ENCODE measurements at places on chromosomes 5 and 9.

DNA sequence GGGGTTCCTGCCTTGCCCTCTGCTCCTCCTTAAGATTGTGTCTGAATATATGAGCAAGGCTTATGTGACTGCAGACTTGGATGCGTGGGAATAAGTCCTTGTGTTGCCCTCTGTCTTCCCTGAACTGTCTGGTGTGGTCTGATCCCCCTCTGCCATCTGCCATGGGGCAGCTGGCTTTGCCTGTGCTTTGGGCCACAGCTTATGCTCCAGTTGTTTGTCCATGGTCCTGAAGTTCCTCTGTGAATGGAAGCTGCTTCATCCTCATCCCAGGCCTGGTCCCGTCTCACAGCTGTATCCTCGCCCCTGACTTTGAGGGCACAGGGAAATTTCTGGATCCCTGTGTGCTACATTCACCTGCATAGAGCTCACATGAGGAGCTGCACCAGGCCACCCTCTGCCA, 14.7 kb downstream of the IL31RA start:
- peak; percentile 23 for DNase-seq

- no peak for DNase-seq
Measured at GRCh38 chr9:134913713-134914500, 3.8 kb downstream of the FCN1 start.

DNA sequence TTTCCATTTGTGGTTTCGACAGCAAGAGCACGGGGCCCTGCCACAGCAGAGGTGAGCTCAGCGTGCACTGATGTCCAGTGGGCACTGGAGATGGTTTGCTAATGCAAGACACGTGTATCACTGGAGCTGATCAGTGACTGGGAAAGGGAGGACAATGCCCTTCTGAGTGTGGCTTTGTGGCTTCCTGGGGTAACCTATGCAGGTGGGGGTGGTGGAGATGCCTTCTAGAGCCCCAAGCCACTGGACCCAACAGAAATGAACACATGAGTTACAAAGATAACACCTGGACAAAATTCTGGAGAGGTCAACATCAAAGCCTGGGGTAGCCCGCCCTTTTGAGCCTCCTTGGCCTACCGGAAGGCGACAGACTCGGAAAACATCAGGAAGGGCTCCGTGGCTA, 261.3 kb downstream of the CRB2 start:
- DNase-seq = no peak

DNA sequence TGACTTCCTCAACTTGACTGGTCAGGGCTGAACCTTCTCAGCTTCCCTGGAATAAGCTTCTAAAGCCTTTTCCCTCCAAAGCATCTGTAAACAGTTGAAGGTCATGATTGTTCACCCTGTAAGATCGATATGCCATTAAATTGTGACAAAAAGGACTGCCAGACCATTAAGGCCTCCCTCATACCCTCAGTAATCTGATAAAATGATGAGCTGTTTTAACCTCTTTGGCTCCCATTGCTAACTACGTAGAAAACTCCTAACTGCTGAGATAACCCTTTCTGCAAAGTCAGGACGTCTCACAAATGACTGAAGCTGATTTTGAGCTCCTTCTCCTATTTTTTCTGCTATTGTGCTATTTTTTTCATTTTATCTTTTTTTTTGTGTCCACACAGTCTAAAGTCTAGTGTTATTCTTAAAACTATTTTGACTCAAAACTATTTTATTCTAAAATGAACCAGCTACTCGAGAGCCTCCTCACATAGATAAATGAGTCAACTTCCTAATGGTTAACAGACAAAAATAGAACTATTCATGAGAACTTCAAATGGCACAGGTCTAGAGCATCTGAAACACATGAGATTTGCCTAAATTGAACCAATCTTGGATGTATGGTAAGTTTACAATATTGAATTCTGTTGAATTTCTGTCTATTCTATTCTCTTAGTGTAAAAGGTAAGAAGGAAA, 395.6 kb upstream of the TLE4 start:
- no peak for DNase-seq

DNA sequence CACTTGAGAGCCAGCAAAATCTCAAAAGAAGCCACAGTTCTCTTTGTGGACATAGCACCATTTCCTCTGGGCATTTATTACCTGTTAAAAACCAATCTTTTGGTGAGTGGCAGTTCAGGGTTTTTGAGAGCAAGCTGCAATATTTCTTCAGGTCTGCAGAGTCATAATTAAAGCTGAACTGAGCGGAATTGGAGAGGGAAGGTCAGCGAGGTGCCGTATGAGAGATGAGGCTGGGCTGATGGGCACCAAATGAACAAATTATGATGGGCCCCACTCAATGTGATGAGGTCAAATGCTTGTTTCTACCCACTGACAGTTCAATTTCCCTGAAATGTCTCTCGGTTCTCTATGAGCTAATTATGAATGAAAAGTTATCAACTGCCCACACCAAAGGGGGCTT, 231.9 kb downstream of the AP3B1 start:
- DNase-seq = no peak

DNA sequence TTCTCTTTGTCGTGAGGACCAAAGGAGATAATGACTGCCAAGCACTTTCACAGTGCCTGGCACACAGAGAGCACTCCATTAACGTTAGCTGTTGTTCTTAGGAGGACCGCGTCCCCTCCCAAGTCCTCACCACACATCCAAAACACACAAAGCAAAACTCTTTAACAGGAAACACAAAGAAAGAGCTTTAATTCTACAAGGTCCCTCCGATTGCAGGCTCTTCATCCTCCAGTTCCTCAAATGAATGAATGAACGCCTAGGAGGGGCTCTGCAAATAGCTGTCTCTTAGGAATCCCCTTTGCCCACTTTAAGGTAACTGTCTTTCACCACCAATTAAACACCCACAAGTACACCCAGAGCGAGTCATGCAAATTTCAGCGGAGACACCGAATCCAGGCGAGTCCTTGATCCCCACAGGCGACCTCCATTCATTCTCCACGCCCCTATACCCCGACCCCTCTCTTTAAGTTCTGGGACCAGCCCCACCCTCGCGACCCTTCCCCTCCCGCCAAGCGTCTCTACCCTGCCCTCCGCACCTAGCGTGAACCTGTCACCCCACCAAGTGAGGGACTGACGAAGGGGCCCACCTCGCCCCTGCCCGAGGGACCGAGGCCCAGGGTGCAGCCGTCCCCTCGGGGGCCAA, 644 bp downstream of the TSC1 start:
- DNase-seq = no peak

DNA sequence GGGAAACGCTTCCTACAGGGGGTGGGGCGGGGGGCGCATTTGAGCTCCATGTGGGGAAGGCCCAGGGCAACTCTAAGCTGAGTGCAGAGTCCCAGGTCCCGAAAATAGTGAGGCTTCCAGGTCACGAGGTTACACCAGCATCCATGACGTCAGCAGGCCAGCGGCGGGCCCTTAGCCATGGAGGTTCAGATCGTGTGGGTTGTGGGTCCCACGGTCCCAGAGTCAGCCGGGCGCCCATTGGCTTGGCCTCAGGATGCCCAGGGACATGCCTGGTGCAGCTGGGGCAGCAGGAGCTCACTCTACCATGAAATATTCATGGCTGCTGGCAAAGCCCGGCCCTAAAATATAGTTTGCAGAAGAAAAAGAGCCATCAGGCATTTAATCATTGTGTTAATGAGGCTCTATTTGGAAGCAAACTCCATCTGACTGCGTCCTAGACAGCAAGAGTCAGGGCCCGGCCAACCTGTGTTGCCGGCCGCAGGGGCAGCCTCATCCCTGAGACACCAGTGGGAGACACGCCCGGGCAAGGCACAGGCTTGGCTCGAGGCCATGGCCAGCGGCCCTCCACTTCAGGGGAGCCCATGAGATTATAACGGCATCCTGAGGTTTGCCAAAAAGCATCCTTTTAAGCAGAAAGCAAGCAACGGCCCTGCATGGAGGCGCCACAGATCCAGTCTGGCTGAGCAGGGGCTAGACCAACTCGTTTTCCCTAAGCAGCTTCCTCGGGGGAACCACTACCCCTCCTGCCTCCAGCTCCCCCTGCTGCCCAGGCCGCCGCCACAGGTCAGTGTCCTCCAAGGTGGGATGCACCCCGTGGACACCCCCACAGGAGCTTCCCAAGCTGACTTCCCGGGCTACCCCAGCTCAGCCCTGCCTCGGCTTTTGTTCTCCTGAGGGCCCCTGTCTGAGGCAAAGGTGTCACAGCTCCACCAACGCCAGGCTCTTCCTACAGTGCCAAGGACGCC, 108.9 kb upstream of the PPP1R26 start:
- DNase-seq = no peak

- DNase-seq = no peak
Measured at GRCh38 chr5:138489683-138490061, 24.4 kb downstream of the EGR1 start.

DNA sequence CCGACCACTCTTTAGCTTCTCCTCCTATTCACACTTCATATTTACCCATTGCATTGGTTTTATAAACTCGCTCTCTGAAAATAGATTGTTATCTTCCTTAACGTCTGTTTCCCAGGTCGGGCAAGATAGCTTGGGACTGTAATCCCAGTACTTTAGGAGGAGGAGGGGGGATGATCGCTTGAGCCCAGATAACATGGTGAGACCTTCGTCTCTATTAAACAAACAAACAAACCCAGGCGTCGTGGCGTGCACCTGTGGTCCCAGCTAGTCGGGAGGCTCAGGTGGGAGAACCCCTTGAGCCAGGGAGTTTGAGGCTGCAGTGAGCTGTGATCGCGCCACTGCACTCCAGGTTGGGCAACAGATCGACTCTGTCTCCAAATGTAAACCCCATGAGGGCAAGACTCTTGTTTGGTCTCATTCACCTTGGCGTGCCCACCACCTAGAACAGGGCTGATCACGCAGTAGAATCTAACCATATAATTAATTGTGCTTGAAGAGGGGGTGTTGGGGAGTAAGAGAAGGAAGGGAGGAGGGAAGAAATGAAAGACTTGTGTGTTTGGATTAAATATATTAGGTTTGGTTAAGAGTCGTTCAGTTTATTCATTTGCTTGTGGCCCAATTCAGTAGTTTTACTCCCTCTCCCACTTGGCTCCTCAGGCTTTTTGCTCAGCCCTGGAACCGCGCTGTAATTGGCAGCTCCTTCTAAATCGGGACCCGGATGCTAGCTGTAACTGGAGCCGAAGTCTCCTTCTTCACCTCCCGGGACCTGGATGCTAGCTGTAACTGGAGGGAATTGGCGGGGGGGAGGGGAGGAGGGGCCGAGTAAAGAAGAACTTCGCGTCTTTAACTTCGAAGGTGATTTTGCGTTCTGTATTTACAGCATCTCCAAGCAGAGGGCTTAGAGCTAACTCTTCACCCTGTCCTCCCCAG, 24.9 kb downstream of the CDKN2A start:
- DNase-seq = peak; percentile 53

DNA sequence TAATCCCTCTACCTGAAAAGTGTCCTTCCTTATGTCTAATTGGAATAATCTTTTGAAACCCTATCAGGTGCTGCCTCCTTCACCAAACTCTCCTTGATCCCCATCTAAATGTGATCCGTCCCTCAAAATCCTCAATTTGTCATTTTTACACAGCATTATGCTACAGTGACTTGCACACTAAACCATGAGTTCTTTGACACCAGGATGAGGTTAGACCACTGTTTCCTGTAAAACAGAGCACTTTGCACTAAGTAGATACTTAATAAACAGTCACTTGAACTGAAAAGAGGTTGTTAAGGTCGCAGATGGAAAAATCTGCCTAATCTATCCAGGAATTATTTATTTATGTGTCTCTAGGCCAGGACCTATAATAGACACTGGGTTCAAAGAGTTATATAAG, 44.2 kb upstream of the TLX3 start:
- no peak for DNase-seq

DNA sequence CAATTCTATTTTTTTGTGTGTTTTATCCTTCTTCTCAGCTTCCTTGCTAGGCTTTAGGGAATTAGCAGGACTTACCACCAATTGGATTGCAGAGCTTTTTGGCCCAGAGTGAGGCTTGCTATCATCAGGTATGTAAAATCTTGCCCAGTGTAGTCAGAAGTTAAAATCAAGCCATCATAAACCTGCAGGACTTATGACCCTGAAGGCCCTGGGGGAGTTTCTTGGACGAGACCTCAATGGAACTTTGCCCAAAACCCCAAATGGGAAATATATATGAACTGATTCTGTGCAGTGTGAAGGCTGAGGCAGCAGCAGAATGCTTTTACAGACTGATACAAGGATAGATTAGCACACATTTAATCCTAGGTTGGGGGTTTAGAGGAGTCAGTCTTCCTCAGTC, 287.0 kb downstream of the SH3GL2 start:
- no peak for DNase-seq

DNA sequence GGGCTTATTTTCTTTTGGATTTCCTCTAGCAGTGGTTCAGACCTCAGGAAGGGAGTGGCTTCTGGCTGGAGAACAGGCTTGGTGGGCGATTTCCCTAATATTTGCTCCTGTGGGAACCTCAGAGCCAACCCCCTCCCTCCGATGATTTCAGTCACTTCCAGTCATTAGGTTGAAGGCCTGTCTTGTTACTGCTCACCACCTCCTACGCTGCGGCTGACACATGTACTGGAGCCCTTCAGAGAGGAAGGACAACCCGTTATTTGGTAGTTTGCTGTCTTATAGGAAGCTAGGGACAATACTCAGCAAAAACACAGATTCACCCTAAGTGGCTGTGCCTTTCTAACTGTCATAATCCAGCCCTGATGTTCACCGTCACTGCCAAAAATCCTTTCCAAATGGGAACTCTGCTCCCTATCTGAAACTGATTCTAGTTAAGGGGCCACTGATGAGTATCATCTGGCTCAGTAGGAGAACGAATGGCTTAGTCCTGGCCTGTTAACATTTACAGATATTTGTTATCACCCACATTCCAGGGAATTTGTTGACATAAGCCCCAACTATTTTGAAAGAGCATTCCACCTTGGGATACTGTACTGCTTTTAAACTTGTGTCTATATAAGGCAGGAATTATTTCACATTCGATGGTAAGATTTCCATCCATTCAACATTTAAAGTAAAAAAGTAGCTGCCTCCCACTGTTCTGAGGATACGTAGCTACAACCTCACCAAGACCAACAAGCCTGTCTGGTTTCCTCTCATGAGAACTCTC, 29.3 kb upstream of the ANKH start:
- DNase-seq = peak; percentile 62

DNA sequence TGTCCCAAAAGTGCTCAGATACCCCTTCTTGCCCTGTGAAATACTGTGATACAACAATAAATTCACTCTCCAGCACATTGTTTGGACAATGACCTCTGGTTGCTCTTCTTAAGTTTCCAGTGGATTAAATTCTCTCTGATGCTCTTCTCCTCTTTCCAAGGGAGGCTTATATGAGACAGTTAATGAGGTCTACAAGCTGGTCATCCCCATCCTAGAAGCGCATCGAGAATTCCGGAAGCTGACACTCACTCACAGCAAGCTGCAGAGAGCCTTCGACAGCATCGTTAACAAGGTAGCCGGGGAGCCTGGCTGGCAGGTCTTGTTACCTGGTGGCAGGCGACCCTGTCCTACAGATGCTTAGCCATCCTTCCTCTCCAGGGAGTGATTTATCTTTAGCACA, 226.5 kb downstream of the DOCK8 start:
- no peak for DNase-seq

- no peak for DNase-seq
Measured at GRCh38 chr5:148558892-148559291, 95.4 kb downstream of the HTR4 start.

Measured in foreskin fibroblast (primary cell).